Activated naive CD4-positive, alpha-beta T cell (primary cell): ENCODE measurements at places on chromosomes 7 and 10.

DNA sequence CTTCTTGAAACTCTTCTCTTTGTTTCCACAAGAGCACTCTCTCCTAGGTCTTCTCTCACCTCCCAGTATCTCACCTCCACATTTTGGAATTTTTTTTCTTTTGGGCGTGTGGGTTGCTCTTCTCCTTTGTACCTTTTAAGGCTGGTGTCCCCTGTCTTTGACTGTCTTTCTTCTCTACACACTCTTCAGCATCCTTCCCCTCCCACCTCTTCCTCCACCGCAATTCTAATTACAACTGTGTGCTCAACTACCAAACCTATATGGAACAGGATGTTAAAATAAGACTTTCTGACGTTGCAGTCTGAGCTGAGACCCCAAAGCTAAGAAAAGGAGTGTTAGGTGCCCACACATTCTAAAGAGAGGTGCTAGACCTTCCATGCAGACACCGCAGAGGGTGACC, 14.0 kb upstream of the ADRB1 start:
- DNase-seq = no peak

DNA sequence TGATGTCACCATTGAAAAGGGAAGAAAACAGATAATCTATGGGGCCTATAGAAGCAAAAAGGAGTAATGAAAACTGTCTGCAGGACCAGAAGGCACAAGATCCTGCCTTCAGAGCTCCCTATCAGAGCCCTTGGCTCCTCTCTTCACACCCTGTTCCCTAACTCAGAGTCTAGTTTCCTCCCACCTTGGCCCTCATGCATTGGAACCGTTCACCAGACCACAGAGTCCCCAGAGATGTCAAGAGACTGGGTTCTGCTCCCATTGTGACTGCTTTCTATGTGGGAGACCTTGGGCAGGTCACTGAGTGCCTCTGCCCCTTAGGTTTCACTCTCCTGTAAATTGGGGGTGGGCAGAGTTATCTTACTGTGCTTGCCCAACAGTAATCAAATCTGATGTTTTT, 80.1 kb upstream of the RPA3 start:
- no peak for DNase-seq

DNA sequence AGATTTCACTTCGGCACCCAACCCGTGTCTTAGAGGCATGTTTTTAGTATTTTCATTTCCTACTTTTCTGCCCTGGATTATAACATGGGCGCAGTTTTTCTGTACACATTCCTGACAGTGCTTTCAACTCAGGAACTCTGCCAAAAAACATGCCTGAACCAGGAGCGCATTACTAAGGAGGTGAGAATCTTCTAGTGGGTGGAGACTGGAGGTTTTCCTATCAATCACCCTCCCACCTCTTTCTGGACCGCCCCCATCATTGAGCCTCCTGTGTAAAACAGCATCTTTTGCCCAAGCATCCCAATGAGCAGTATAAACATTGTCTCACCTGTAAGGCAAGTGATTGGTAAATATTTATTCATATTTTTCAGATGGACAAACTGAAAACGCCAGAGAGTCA, 53.2 kb downstream of the STK17A start:
- no peak for DNase-seq

DNA sequence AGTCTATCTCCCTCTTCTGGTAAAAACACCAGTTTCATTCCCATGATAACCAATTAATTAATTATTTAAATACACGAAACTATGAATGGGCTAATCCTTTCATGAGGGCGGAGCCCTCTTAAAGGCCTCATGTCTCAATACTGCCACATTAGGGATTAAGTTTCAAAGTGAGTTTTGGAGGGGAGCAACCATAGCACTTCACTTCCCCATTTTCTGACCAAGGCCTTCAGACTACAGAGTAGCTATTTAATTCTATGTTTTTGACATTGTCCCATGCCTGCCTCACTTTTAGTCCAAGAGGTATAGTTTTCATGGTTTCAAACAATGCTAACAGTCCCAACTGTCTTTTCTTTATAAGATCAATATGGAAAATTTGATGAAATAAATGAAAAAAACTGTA, 618.6 kb downstream of the ZWINT start:
- DNase-seq = no peak

GRCh38 chr7:134899729-134900128, 86.6 kb upstream of the AGBL3 start:
- no peak for DNase-seq

- no peak for DNase-seq
Measured at GRCh38 chr10:15518250-15518649, 147.2 kb upstream of the FAM171A1 start.

GRCh38 chr7:105805447-105806019, 70.9 kb downstream of the ATXN7L1 start:
- DNase-seq = no peak

DNA sequence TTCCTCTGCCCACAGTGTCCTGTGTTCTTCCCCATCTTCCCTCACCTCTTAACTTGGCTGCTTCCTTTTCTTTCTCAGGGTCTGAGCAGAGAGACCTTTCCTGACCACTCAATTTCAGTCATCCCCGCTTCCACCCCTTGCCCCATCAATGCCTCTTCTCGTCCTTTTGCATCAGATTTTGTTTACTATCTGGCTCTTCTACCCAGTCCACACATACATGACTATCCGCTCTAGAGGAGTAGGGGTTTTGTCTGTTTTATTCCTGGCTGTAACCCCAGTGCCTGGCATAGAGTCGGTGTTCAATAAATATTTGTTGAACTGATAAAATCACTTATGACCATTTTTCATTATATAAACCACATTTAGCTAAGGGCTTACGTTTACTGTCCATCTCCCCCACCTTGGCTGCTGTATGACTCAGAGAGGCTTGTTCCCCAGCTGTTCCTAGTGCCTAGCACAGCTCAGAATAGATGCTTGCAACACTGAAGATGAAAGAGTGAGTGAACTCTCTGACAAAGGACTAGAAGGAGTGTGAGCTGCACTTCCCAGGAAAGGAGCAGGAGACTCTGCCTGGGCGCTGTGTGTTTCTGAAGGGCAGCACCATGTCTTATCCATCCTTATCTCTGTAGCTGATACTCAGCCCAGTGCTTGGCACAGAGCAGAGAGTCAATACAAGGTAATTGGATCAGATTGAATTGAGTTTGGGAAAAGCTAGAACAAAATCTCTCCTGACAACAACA, 21.9 kb downstream of the ARID5B start:
- DNase-seq = no peak

DNA sequence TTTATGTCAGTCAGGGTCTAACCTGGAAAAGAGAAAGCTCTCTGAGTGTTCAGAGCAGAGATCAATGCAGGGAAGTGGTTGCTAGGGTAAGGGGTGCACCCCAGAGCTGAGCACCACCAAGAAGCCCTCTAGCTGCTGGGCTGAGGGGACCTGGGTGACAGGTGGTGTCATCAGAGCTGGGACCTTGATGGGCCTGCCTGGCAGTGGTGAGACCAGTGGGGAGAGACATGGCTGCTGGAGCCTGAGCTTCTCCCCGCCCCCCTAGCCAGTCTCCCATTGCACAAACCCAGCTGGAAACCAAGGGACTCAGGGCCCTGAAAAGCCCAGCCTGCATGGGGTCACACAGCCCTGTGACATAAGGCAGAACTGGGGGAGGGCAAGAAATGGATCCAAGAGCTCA, 49.1 kb upstream of the OSBPL3 start:
- DNase-seq = no peak

DNA sequence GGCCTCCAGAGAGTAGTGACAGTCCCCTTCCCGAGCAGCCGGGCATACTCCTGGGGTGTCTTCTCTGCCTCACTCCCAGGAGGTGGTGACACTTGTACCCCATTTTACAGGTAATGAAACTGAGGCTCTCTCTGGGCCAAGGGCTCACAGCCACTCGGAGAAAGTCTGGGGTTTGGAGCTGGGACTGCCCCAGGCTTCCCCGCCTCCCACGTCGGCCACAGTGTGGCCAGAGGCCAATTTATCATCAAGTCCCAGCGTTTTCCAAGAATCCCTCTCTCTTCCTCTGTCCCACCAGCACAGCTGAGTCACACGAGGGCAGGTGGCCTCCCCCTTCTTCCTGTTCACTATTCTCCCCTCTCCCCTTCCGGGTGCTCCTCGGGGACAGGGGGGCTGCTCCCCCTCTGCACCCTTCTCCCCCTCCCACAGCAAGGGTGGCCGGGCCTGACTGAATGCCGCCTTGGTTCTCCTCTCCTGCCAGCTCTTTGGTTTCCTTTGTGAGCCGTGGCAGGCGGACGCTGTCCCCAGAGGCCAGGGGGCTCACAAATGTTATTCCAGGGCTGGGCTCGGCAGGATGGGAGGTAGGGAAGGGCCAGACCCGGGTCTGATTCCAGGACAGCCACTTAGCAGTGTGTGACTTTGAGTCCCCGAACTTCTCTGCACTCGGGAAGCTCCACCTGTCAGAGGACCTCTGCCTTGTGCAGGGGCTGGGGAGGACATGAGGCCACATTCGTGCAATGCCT, 17.7 kb downstream of the CLIP2 start:
- DNase-seq = no peak

GRCh38 chr7:120404042-120404441, 131.1 kb downstream of the KCND2 start:
- DNase-seq = no peak

- no peak for DNase-seq
Measured at GRCh38 chr10:123997486-123998196, 95.8 kb downstream of the CHST15 start.

DNA sequence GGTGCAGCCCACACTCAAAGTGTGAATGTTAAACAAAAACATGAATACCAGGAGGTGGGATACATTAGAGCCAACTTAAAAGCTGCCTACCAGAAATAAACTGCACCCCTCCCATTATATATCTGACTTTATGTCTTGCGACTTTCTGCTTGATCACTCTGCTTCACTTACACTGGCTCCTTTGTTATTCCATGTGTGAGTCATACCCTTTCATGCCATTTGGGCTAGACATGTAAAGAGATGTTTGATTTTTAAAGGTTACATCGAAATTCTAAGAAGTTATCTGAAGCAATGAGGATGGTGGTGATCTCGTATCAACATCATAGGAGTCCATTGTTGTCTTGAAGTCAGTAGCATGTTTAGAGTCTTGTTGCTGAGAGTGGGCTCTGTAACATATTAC, 31.6 kb upstream of the ETV1 start:
- no peak for DNase-seq

DNA sequence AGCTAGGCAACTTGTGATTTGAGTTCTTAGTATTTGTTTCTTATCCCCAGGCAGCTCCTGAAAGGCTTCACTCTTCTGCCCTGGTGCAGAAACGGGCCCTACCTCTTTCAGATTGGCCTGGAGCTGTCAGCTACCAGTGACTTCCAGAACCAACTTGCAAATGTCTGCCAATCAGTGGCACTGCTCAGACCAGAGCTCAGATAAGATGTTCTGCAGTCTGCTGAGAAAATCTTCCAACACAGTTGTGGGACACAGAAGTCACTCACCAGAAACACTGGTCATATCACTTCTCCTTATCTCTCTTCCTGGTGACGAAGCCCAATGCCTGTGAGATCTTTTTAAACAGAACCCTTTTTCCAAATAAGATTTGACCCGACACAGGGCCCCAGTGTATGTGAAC, 81.9 kb upstream of the DUSP5 start:
- DNase-seq = no peak

DNA sequence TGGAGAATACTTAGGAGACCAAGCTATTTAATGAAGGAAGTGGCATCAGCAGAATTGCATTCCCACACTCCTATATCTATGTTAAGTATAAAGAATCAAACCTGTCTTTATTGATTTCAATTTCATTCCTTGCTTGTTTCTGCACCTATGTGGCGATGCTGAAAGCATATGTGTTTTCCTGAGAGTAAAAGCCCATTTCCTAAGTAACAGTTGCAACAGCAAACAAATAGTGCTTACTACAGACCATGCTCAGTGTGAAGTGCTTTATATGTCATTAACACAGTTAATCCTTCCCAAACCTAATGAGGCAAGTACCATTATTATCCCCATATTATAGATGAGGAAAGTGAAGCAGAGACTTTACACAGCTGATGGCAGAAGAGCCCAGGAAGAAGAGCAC, 552.1 kb downstream of the PARD3 start:
- no peak for DNase-seq

GRCh38 chr10:29109707-29110571, 178.9 kb upstream of the LYZL1 start:
- DNase-seq = no peak

GRCh38 chr7:8282871-8283270, 20.9 kb upstream of the ICA1 start:
- no peak for DNase-seq

GRCh38 chr7:44838751-44839150, 9.1 kb downstream of the H2AZ2 start:
- DNase-seq = no peak

- peak; percentile 32 for DNase-seq
Measured at GRCh38 chr7:155002411-155003091, 373 bp downstream of the PAXIP1 start.

- DNase-seq = no peak
Measured at GRCh38 chr7:98998821-98999725, 120.7 kb downstream of the TRRAP start.

DNA sequence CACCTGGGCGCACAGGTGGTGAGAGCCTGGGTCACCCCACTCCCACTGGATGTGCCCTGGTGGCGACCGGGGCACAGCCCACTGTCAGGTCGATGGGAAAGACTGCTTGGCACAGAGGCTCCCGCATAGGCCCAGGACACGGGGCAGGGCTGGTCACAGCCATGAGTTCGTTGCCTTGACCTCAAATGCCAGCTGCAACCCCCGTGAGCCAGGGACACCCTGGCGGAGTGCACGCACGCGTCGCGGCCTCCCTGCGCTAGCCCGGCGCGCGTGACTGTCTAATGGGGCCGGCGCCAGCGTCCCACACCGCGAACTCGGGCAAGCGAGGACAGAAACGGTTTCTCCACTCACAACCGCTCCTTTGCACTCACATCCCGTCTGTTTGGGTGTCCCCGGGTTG, 267.4 kb downstream of the USP6NL start:
- DNase-seq = no peak

DNA sequence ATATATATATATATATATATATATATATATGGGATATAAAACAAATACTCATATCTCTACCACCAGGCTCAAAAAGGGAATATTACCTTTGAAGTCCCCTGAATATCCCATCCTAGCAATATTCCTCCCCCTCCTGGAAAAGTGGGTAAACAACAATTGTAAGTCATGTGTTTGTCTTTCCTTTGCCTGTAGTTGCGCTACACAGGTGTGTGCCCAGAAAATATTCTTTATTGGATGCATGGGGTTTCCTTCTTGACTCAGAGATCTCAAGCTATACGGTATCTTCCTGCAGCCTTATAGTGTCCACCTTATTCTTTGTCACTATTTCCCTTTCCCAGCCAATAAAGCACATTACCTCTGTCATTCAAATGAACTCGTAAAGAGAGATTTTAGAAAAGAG, 54.2 kb downstream of the MET start:
- DNase-seq = no peak

GRCh38 chr7:17466216-17466615, 167.8 kb downstream of the AHR start:
- DNase-seq = no peak
